ENCODE measurements at places on chromosomes 1 and 21.

DNA sequence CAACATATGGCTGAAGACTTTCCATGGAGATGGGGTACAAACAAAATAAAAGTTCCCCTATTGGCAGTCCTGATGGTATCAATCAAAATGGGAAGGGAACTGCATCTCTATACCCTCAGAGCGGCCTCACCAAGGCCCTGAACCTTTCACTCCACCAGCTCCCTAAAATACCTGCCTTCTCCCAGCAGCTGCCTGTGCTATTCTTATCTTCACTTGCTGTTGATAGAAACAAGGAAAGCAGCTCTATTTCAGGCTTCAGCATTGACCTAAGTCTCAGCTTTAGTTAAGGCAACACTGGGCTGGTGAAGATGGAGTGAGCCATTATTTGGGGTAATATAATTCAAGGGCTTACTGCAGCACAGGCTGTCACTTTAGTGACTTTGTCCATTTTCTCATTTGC is 21.7 kb upstream of the PIGC start:
- DNase-seq, result no peak

- no peak for DNase-seq
These were observed 6.6 kb downstream of the ADORA1 start for GRCh38 chr1:203133970-203134725.

DNA sequence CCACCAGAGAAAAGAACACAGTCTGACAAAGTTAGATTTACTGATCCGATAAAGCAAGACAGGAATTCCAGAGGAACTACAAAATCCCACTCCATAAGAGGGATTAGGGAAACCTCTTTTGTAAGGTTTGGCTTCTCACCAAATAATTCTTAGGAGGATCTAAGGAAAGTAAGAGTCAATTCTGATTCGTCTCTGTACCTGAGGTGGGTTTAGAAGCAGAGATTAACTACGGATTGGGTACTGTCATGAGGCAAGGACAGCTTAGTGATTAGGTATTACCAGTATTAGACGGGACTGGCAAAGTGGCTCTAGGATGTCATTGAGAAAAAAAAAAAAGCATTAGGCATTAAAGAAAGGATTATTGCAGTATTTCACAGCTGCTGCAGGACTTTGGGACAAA is 371.7 kb upstream of the BRINP3 start:
- no peak for DNase-seq

DNA sequence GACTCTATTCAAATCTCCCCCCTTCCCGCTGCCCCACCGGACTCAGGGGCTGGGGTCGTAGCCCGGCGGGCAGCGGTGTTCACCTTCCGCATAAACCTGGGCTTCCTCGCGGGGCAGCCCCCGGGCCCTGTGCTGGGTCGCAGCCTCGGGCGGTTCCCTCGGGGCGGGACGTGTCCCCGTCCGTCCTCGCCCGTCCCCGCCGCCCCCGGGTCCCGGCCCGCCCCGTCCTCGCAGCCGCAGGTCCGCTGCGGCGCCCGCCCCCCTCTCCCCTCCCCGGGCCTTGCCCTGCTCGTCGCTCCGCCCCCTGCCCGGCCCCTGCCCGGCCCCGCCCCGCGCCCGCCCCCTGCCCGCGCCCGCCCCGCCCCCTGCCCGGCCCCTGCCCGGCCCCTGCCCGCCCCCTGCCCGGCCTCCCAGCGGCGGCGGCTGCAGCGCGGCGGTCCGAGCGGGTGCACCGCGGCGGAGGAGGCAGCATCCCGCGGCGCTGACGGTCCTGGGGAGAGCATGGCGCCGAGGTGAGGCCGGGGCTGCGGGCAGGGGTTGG is at the start of gene COL18A1:
TSS of gene COL18A1 (plus strand) at position 436 of the 541 bp plus-strand sequence. CDS start at position 502, 66 bp downstream.
- DNase-seq, result peak; percentile 48

DNA sequence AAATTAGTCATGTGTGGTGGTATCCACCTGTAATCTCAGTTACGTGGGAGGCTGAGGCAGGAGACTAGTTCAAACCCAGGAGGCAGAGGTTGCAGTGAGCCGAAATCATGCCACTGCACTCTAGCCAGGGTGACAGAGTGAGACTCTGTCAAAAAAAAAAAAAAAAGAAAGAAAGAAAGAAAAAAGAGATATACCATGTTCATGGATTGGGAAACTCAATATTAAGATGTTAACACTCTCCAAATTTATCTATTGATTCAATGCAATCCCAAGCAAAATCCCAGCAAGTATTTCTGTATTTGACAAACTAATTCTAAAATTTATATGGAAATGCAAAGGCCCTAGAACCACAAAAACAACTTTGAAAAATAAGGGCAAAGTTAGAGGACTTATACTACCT is 11.0 kb upstream of the SHISAL2A start:
- no peak for DNase-seq

Data from activated CD4-positive, alpha-beta memory T cell treated with anti-CD3 and anti-CD28 coated beads for 36 hours (primary cell).